ENCODE measurements at places on chromosomes 6 and 20.

DNA sequence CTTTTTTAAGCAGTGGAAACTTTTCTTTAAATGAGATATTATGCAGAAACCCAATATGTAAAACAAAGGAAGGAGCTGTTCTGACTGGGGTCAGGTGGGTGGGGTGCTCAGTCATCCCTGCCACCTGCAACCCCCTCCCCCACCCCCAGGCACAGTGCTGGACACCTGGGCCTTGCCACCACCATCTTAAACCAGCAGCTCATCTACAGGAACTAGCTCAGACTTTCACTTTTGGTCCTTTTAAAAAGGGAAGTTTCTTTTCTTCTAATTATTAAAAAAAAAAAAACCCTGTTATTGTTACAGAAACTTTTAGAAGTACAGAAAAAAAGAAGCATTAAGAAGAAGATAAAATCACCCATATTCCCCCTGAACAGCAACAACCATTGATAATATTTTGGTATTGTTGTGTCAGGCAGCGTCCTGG, 37.1 kb downstream of the PPP1R16B start:
- no peak for DNase-seq

- no peak for DNase-seq
Measured at GRCh38 chr20:642398-643174, 10.4 kb downstream of the SRXN1 start.

GRCh38 chr20:62624719-62625453, 17.4 kb upstream of the SLCO4A1 start:
- no peak for DNase-seq

DNA sequence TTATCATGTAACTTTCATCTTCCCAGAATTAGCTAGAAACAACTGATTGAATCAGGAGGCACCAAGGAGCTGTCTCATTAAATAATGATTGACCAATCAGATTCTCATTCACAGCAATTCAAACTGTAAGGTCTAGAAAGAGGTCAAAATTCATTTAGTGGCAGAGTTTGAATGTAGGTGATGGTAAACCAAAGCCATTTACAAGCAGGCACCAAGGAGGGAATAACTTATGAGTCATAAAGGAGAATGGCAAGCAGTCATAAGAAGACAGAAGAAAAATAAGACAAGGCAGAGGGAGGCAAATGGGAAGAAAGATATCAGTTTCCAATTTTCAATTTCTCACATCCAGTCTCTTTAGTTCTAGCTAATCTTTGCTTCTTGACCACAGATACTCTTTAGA, 52.9 kb upstream of the DEFB112 start:
- no peak for DNase-seq

GRCh38 chr20:63495741-63496595, 2.9 kb downstream of the EEF1A2 start:
- no peak for DNase-seq

GRCh38 chr6:169086020-169086419, 167.6 kb downstream of the THBS2 start:
- DNase-seq, result no peak

DNA sequence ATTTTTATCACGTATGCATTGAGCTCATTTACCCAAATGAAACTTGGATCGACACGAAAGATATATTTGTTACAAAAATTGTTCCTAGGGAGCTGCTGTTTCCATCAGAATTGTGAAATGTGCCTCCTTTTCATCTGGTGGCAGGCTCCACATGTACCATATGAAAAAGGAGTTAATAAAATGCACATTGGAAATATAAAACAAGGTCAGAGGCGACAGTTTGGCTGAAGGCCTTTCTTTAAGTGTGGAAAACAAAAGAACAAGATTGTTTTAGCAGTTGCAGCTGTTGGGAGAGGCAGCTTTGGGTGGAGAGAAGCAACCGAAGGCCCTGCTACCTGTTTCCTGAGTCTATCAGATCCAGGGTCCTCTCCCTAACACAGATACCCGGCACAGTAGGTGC, 334.5 kb upstream of the NT5E start:
- DNase-seq, result no peak

Data from esophagus muscularis mucosa (tissue), 4 donors.